ENCODE measurements at places on chromosomes 16 and 17. TPM values are rescaled to one million over a fixed set of nuclear protein-coding genes. Genes with fewer than 3 reads are reported as not detected.
A peak's percentile ranks its signal among the peaks of the same experiment; 100 is the strongest.

GRCh38 chr16:10961231-10961630 lies 16.9 kb downstream of the CLEC16A start:
- no peak for DNase-seq

DNA sequence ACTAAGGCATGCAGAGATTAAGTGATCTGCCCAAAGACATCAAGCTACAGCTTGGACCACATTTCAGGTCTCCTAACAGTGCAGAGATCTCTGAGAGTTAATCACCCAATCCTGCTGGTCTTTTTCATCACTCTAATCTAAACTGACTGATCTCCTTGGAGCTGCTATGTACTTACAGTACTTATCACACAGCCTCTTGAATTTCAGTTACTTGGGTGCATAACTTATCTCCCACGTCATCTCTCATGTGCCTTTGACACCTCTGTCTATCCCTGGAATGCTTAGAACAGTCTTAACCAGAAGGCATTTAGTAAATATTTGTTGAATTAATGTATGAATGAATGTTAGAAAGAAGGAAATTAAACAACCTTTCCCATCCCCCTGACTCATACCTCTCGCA lies 139.0 kb downstream of the SNX11 start:
- no peak for DNase-seq

DNA sequence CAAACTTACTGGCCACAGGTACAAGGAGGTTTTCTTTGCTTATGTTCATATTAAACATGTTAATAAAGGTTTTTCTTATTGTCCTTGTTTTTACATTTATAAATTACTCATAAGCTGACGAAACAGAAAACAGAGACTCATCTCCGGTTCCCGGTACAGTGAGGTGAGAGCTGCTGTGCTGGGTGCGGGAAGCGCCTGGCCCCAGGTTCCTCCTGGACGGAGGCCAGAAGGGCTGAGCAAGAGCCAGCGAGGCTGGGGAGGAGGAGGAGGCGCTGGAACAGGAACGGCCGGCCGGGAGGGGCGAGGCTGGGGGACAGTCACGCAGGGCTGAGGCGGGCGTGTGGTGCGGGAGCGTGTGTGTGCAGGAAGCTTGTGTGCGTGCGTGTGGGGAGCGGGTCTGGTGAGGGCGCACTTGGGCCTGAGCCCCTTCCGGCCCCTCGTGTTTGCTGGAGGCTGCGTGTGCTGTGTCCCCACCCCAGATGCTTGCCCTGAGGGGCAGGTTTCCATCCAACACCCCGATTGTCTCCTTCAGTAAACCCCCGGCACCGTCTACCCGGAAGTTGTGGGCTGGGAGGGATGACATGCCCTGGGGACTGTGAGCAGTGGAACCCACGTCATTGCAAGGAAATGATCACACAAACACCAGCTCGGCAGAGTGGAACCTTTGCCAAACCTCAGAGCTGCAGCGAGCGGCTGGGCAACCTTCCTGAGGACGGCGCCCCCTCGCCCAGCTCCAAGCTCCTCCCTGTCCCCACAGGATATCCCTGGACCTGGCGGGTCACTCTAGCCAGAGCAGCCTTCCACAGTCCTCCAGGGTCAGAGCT lies 19.5 kb downstream of the CD7 start:
- DNase-seq = peak; percentile 85

- no peak for DNase-seq
These were observed 550.4 kb downstream of the TOX3 start for GRCh38 chr16:51996516-51996915.

- DNase-seq = no peak
These were observed 19.1 kb downstream of the RGS9 start for GRCh38 chr17:65156185-65156834.

GRCh38 chr16:57061084-57061905 lies 31.1 kb upstream of the CPNE2 start:
- peak; percentile 73 for DNase-seq

GRCh38 chr16:81700071-81700779 lies 78.9 kb upstream of the PLCG2 start:
- DNase-seq = no peak

DNA sequence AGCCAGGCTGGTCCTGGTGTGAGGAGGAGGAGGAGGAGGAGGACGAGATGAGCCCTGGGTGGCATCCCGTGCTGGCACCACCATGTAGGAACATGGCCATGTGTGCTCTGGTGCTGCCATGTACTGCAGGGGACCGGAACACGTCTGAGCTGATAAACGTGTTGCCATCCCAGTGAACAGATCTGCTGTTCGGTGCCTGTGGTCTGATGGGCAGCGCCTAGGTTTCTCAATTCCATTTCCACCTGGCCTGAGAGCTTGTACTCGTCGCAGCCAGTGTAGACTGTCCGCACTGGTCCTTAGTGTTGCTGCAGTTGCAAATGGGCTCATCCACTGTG lies 28.4 kb upstream of the FOXK2 start:
- no peak for DNase-seq

GRCh38 chr16:48395375-48395774 lies 10.2 kb upstream of the SIAH1 start:
- no peak for DNase-seq

The SHISA9 gene
- 0.07 TPM for polyA plus RNA-seq

The MATCAP1 gene
- polyA plus RNA-seq = 13.0 TPM

The SLFN11 gene
- 4.3 TPM for polyA plus RNA-seq

The PRR15L gene
- not detected for polyA plus RNA-seq

The TANC2 gene
- polyA plus RNA-seq = 1.3 TPM

The CLDN7 gene
- 1.6 TPM for polyA plus RNA-seq

The PIK3R5 gene
- 2.0 TPM for polyA plus RNA-seq

The KRT33B gene
- not detected for polyA plus RNA-seq

The SULT1A4 gene
- 22.9 TPM for polyA plus RNA-seq

The GSG1L gene
- polyA plus RNA-seq = not detected
